AML-193 (cell line): ENCODE measurements at places on chromosomes 3 and 15.

DNA sequence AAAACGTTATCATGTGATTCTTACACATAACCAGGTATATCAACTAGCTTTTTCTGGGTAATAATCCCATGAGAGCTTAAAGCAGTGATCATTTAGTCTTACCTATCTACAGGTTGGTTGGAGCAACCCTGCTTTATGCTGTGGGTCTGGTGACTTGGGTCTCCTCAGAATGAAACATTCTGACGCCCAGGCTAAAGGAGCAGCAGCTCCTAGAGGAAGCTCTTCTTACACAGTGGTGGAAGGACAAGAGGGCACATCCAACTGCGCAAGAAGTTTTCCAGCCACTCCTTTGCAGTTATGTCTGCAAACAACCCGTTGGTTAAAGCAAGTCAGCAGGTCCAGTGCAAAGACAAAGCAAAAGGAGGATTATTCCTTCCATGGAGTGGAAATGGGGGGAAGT lies 377.5 kb downstream of the EDEM1 start:
- DNase-seq: no peak

DNA sequence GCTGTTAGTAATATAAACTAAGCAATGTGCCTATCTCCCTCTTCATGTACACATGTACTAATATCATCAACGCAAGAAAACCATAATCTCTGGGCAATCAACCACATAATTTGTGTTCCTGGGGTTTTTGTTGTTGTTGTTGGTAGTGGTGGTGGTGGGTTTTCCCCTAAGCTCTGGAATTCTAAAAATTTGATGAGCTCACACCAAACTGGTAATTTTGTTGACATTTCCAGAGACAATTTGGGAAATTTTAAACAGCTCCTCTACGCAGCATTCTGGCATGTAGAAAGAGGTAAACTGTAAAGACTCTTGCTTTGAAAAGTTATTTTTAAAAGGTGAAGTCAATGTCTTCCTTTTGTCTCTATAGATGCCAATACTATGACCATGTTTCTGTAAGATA lies 126.7 kb downstream of the IGSF11 start:
- no peak for DNase-seq

DNA sequence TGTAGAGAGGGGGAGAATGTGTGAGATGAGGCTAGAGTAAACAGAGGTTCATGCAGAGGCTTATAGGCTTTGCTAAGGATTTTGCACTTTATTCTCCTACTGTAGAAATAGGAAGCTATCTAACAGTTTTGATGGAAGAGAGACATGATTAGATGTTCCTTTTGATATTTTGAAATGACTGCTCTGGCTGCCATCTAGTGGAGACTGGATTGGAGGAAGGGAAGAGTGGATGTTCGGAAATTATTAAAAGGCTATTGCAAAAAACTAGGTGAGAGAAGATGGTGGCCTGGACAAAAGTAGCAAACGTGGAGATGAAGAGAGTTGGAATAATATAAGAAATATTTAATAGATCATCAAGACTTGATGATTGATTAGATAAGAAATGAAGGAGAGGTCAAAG lies 42.2 kb downstream of the SYN2 start:
- no peak for DNase-seq

- peak; percentile 84 for DNase-seq
These were observed 25.5 kb downstream of the SETD5 start for GRCh38 chr3:9422712-9423424.

GRCh38 chr3:65659396-65659795 lies 379.3 kb downstream of the MAGI1 start:
- DNase-seq: no peak

GRCh38 chr15:45439521-45440260 lies 61.3 kb upstream of the GATM start:
- DNase-seq: no peak

DNA sequence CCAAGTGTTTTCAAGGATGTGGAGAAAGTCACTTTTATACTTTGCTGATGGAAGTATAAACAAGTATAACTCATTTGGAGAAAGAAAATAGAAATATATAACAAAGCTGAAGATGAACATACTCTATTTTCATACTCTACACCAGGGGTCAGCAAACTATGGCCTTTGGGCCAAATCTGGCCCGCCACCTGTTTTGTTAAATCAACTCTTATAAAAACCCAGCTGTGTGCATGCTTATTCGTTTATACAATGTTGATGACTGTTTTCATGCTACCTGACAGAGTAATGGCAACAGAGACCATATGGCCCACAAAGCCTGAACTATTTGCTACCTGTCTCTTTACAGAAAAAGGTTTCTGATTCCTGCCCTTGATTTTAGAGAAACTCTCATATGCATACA lies 124.0 kb downstream of the NR1D2 start:
- no peak for DNase-seq

DNA sequence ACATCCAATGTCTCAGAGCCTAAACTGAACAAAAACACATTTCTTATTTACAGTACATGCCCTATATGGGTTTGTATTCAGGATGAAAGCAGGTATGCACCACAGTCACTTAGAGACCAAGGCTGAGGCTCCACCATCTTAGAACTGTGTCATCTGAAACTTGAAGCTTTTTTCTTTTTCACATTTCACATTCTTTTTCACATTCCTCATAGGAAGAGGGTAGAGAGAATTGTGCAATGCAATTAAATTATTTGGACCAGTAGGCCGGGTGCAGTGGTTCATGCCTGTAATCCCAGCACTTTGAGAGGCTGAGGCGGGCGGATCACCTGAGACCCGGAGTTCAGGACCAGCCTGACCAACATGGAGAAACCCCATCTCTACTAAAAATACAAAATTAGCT lies 591.0 kb downstream of the MECOM start:
- DNase-seq: no peak

DNA sequence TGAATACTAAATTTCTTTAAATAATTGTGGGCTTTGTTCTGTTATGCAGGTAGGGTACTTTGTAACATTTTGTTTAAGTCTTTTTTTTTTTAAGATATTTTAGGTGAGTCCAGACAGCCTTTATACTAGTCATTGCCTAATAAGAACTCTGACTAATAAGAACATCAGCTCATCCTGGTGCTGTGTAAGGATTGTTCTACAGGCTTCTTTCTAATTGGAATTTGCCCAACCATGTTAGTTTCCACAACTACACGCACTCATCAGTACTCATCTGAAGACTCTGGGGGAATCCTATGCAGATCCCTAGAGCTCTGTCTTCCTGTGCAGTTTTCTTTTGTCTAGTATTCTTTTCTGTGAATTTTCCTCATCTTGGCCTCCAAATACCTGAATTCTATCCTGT lies 741.8 kb downstream of the IGSF11 start:
- DNase-seq: no peak

GRCh38 chr3:173395412-173396181 lies 1.9 kb upstream of the NLGN1 start:
- peak; percentile 45 for DNase-seq

DNA sequence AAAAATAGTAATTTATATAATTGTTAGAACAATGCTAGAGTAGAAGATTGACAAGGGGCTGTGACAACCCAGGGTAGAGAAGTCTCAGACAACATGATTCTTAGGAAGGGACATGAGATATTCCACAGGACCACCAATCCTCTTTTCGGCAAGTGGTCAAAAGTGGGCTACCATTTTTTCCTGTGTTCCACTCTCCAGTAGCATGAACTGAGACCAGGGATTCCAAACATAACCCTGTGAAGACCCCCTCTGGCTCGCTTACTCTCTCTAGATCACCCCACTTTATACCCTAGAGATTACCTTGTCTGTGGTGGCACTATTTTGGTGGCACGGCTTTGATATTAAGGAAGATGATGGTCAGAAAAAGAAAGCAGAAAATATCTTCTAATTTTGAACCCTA lies 960 bp downstream of the GCSAM start:
- DNase-seq: no peak

GRCh38 chr15:89167267-89168176 lies 53.9 kb downstream of the RLBP1 start:
- no peak for DNase-seq

GRCh38 chr3:9754678-9755077 lies 4.9 kb downstream of the OGG1 start:
- no peak for DNase-seq

GRCh38 chr3:52614689-52615088 lies 71.0 kb downstream of the PBRM1 start:
- no peak for DNase-seq

DNA sequence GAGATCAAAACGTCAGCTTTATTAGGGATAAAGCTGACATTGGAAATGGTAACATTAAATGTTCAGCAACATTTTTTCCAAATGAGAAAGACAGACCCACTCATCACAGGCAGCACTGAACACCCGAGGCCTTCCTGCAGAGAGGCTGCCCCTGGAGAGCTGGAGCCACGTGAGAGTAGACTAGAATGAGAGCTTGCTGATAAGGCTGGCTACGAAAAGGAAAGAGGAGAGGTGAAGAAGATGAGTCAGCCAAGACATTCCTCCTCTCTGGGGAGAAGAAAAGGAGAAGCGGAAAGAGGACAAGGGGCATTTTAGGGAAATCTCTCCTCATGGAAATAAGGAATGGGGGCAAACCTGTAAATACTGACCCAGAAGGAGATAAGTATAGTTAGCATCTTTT lies 7.3 kb downstream of the CYP19A1 start:
- DNase-seq: no peak

- DNase-seq: no peak
These were observed 84.6 kb upstream of the ADAMTSL3 start for GRCh38 chr15:83569341-83569740.

DNA sequence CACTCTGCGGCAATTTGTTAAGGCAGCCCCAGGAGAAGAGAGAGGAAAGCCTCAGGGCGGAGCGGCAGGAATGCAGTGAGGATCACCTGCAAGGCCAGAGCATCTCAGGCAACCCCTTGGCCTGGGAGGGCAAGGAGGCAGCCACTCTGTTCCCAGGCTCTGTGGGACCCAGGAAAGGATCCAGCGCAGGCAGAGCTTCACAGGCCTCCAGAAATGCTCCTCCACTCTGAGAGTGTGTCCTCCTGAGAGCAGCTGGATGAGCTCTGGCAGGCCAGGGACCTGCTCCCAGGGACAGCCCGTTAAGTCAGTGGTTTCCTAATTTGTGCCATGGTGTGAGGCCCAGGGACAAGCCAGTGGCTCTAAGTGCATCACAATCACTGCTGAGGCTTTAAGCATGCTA lies 35.2 kb downstream of the RAB6B start:
- no peak for DNase-seq

DNA sequence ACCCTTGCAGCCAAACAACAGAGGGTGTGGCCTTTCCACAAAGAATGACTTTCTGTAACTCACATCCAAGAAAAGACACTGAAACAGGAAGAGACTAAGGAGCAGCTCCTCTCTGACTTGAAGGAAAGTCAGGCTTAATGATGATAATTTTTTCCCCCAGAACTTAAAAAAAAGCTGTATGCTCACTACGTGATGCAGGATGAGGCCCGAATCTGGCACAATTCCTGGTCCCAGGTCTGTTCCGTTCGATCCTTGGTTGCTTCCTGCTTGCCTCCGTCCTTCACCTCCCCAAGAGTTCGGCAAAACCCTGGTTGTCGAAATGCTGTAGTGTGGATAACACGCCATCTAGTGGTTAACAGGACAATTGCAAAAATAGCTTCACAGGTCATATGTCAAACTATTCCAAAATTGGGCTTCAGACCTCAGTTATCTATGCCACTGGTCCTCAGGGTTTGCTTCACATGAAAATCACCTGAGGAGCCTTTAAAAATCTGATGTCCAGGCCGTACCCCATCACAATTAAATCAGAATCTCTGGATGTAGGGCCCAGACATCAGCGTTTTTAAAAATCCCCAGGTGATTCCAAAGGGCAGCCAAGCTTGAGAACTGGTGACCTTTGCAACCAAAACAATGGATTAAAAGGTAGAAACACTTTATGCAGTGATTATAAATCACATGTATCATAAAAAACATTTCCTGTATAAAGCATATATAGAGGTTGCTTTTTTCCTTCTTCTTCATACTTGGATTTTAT lies 28.1 kb upstream of the SYNM start:
- peak; percentile 70 for DNase-seq

- no peak for DNase-seq
These were observed 12.1 kb downstream of the WNT7A start for GRCh38 chr3:13867732-13868131.

- DNase-seq: no peak
These were observed 853.5 kb downstream of the TUSC7 start for GRCh38 chr3:117563063-117563462.

DNA sequence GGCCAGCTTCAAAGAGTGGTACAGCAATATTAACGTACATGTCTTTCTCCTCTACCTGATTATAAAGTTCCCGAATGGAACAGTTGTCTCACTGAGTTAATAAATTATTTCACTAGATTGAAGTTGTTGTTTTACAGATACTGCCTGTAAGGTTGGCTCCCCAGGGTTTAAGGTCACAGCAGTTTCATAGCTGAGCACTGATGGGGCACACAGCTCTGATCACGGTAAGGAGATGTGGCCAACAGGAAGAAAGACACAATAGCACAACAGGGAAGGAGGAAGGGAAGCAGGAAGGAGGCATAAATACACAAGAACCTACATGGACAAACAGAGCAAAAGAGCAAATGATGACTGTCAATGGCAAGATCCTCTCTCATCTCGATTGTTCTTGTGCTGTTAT lies 215.6 kb downstream of the WNT5A start:
- DNase-seq: no peak

DNA sequence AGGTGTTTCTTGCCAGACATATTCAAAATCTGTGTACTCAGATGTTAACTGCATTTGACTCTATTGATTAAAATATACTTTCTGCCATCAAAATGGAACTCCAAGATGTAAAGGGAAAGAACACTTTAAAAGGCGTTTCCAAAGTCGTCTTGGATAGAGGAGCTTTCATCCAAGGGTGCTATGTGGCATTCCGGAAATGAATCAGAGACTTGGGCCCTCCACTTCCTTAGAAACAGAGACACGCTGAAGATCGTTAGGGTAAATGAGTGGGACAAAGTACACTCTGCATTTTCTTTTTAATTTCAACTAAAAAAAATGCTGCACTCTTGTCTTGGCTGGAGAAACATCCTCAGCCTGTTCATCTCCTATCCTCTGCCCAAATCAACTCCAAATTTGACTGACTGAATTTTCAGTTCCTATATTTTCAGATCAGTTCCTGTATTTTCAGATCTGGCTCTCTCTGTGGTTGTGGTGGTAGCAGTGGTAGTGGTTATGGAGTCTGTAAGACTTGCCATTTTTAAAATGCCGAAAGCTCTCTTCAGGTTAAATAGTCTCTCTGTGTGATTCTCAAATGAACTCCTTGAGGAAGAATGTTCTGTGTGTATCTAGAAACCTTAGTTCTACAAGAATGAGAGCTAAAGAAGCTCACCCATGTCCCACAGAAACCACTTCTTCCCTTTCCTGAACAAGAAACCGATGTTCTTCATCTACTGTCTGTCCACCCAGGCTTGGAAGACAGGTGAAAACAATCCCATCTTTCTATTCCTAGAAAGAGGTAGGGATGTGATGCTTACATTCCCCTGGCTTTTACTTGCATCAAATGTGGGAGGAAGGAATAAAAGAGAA lies 156.8 kb upstream of the ICE2 start:
- DNase-seq: peak; percentile 35

DNA sequence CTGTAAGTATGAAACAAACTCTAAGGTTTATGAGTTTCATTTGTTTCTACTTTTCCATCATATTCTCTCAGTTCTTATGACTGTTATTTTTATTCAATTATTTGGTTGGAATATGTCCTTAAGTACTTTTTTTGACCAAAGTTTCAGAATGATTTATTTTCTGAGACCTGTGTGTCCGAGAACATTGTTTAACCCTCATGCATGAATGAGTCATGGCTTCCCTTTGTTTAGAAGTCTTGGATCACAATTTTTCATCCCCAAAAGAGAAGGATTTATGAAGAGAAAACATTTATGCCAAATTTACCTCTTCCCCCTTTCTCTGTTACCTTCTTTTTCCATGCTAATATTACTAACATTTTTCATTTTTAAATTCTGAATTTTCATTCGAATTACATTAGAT lies 518.0 kb upstream of the NR2F2 start:
- DNase-seq: no peak
